Renal cortex interstitium (tissue), 15 donors: ENCODE measurements at places on chromosomes 13 and 19. TPM values are rescaled to one million over a fixed set of nuclear protein-coding genes. Genes with fewer than 3 reads are reported as not detected.

The DNAJC15 gene
- polyA plus RNA-seq = 25.7 TPM

The NLRP5 gene
- not detected for polyA plus RNA-seq

The C1QTNF9 gene
- 0.17 TPM for polyA plus RNA-seq

The SLC7A10 gene
- 0.40 TPM for polyA plus RNA-seq

The DAPK3 gene
- 32.7 TPM for polyA plus RNA-seq
